ENCODE measurements at places on chromosomes 2 and 18.

GRCh38 chr2:220356076-220356475 lies 728.6 kb downstream of the SLC4A3 start:
- no peak for DNase-seq

- DNase-seq = no peak
These were observed 22.9 kb downstream of the MSH6 start for GRCh38 chr2:47805850-47806249.

DNA sequence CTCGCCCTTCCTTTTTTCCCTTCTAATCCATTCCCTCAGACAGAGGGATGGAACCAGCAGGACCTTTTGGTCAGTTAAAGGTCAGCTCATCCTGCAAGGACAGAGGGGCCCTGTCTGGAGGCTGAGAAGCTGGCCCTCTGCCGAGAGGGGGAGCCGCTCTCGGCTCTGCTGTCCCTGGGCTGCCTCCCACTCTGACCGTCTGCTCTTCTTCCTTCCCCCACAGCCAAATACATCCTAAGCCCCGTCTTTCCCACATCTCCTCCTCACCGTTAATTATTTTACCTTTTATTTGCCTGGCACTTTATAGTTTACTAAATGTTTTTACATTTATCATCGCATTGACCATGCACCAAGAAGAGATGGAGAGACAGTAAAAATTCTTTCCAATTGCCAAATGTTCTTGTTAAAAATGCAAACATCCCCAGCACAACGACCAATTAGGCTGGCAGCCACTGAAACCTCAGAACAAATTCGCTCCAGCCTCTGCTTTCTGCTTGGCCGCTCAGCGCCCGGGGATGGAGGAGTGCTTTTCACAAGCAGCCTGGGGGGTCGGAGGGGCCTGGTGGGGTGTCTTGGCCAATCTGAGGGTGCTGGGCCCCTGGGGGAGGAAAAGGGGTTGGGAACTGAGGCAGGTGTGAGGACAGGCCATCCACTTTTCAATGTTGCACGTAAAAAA lies 123.7 kb downstream of the TNS1 start:
- DNase-seq = peak; percentile 67

DNA sequence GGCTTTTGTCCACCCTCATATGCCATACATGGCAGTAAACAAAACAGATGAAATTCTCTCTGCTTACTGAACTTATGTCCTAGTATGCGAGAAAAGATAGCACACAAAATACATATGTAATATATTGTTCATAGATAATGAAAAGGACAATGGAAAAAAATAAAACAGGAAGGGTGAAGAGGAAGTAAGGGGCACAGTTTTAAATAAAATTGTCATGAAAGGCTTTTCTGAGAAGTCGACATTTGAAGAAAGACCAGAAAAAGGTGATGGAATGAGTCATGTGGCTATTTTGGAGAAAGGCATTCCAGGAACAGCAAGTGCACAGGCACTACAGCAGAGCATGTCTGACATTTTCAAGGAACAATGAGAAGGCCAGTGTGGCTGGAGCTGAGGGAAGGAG lies 56.4 kb downstream of the KCNH7 start:
- DNase-seq = no peak

- DNase-seq = no peak
These were observed 9.5 kb upstream of the MALL start for GRCh38 chr2:110124939-110125691.

GRCh38 chr2:166573391-166573790 lies 79.3 kb upstream of the SCN7A start:
- DNase-seq = peak; percentile 23

- peak; percentile 95 for DNase-seq
These were observed 97.2 kb downstream of the SEPTIN10 start for GRCh38 chr2:109516445-109517117.

GRCh38 chr2:46967990-46968647 lies 52.5 kb upstream of the MCFD2 start:
- peak; percentile 45 for DNase-seq

- DNase-seq = peak; percentile 99
These were observed 48.5 kb downstream of the KCNIP3 start for GRCh38 chr2:95345563-95346230.

DNA sequence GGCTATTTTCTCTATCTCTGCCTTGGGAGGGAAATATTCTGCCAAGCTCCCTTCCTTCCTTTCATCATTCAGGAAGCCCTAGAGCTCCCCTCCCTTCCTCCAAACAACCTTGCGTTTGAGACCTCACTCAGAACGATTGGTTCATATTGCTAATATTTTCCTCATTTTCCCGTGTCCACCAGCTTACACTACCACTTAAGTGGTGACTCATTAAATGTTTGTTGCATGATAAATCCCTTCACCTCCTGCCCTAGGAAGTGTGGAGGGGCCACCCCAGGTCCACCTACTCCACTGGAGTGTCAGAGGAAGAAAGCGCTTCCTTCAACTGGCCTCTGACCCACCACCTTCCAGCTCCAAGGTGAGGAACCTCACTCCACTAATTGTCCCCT lies 2.3 kb upstream of the LPIN2 start:
- no peak for DNase-seq

DNA sequence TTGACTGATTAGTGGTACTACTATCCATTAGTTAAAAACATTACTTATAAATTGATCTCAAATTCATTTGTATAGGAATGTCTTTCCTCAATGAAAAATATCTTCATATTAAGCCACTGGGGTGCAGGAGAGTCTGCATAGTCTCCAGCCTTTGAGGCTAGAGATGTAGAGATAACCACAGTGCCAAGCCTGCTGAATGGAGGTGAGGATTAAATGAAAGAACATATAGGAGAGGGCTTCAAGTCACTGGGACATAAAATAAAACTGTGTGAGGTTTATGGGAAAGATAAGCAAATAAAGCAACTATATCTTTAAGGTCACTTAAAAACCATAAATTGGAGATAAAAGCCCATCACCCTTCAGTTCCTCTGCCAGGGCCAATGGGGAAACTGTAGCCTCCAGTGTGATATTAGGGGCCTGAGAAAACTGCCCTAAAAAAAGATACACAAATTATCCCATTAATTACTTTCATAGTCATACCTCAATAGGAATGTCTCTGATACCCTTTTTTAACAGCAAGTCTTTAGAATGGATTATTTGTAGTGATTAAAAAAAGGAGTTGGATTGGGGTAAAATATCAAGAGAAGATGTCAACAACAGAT lies 27.6 kb downstream of the GALNT3 start:
- no peak for DNase-seq

DNA sequence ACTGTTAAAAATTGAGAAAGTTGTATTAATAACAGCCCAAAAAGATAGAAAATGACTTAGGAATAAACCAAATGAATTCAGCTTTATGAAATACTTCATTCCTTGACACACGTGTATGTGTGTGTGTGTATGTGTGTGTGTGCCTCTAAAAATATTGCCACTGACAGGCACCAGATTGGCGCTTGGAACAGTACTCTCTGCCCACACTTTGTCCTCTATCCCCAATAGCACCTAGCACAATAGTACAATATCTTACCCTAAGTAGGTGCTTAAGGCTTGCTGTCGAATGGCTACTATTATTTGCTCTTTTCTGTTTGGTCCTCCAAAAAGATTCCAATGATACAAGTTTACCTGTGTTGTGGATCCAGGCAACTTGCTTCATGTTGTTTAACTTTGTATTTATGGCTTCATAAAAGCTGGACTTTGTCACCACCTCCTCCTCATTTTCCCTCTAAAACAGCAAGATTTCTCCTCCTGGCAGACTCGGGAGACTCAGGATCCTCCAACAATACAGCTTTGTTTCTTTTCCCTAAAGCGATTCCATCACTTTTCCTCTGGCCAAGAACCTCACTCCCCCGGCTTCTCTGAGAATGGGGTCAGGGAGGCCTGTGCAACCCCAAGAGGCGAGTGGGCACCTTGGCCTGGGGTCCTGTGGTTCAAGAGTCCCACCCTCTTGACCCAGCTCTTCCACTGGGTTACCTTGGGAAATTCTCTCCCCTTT lies 43.3 kb upstream of the LCLAT1 start:
- DNase-seq = no peak

- DNase-seq = no peak
These were observed 129.4 kb upstream of the SRD5A2 start for GRCh38 chr2:31710121-31710520.

DNA sequence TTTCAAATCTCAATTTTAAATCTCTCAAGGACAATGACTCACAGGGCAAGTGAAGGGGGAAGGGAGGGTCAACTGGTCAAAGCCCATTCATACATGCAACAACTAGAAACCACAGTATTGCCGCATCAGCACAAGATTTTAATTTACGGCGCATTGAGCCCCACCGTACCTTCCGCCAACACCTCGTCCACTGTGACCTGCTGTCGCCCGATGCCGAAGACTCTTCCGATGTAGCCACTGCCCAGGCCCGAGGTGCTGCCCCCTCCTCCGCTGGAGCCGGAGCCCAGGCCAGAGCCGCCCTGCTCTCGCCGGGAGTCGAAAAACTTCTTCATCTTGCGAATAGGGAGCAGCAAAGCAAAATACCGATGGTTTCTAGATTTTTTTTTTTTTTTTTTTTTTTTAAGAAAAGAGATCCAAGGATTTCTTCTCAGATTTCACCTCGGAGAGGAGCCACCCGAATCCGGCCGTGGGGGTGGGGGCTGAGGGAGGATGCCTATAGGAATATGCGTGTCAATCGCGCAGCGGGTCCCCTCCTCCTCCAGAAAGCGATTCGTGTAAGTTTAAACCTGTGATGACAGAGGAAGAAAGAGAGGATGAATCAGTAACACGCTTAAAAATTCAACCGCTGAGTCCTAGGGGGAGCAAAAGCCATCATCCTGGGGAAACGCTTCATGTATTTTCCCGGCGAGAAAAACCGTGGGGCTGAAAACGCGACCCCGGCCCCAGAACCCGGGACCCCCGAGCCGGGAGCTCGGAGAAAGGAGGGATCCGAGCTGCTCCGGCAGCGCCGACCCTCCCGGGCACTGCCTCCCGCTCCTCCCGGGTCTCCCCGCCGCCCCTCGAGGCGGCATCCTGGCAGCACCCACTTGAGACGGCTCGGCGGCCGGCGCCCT lies 584 bp downstream of the AAK1 start:
- peak; percentile 52 for DNase-seq
